ENCODE measurements at places on chromosomes 5 and 9. TPM values are rescaled to one million over a fixed set of nuclear protein-coding genes. Genes with fewer than 3 reads are reported as not detected.

Gene PRR16
- total RNA-seq = 23.9 TPM

Gene GPR151
- not detected for total RNA-seq

Gene SPATA31A6
- total RNA-seq = not detected

Gene NPR3
- total RNA-seq = 19.9 TPM

Gene EDIL3
- 11.1 TPM for total RNA-seq

Gene HK3
- total RNA-seq = not detected

Gene AMBP
- not detected for total RNA-seq

Gene PCDHGA9
- 1.9 TPM for total RNA-seq

Gene PELO
- 19.5 TPM for total RNA-seq

Gene TNFSF15
- under 0.01 TPM for total RNA-seq

All from bronchus fibroblast of lung (primary cell).